ENCODE measurements at places on chromosomes 7 and 10.

DNA sequence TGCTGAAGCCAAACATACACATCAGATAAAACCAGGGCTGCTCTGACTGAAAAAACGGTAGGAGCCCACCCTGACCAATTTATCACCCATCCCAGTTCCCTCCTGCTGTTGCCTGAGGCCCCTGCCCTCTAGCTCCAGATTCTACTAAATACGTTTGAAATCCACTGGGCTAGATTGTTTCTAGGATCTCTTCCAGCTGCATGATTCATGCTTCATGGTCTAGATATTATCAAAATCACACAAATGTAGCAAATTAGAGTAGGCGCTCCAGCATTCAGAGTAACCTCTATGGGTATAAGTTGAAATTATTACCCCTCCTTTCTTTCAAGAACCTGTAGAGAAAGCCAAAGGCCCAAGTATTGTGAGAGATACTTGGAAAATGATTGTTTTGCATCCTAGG is 151.2 kb upstream of the FAM13C start:
- no peak for DNase-seq

- DNase-seq, result peak; percentile 53
These were observed 84.0 kb downstream of the ANLN start for GRCh38 chr7:36473454-36474282.

GRCh38 chr7:38950309-38950708 is 27.4 kb upstream of the POU6F2 start:
- DNase-seq, result no peak

- no peak for DNase-seq
These were observed 35.3 kb downstream of the CAPZA2 start for GRCh38 chr7:116897661-116898060.

DNA sequence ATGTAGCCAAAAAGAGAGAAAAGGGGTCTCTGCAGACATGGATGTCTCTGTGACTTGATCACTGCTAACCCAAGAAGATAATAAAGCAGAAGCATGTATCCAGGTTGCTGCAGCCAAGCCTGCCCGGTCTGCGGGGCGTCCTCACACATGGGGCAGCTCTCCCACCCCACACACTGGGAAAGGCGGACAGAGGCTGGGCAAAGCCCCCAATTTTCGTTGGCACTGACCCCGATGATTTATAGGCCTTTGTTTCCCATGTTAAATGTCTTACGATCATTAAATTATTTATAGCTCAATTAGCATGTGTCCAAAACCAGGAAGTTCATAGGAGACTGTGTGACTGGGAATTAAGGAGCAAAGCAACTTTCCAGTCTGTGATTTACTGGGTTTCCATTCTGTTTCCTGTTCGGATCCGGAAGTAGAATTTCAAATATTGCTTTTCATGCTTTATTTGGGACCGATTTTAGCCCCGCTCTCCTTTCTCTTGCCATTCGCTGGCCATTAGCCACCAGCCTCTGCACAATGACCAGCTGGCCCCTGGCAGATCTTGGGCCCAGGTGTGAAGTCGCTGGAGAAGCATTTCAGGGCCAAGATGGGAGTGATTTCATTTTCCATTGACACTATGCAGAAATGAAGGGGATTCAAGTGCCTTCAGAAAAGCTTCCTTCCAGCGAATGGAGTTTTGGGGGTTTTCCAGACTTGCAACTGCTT is 91.6 kb downstream of the EGFR start:
- no peak for DNase-seq

DNA sequence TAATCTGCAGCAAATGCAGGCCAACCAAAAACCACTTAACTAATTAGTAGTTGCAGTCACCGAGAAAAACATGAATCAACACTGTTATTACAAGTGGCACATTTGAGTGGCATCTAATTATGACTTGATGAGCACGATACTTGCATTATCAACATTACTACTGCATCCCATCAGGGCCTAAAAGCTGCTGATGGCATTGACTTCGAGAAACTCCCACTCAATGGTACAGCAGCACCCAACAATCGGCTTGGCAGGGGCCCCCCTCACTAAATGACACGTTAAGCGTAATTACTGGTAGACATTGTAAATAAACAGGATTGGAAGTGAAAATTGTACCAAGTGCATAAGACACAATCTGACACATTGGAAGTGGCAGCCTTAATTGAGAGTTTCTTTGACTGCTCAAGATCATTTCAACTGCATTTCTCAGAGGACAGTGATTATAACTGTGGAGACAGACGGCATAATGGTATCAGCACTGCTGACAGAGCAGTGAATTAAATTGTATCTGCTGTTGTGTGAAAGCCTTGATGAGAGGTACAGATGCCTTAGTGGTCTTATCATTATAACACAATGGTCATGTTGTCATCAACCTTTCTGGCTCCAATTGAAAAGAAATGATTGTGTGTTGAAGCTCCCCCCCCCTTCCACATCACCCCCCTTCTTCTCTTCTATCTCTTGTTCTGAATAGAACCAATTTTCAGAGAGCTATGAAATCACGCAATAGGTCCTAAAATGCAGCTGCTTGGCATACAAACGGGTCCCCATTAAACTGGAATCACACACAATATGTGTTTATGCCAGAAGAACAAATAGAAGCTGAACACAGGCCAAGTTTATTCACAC is 43.4 kb downstream of the SHTN1 start:
- DNase-seq, result no peak

DNA sequence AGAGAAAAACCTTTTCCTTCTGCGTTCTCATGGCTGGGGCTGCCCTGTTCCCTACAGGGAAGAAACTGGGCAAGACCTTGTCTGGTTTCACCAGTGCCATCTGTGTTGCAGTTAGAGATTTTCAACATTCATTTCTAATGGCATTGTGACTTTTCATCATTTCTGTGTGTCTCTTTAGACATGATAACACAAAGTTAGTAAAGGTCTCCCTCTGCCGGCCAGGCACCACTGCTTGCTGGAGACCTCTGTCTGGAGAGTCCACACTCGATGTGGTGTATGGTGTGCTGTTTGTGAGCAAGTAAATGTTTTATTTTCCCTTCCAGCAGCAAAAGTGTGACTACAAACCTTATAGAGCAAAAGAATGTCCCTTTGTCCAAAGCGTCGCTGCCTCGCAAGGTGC is 213.5 kb downstream of the PAXIP1 start:
- DNase-seq, result no peak

DNA sequence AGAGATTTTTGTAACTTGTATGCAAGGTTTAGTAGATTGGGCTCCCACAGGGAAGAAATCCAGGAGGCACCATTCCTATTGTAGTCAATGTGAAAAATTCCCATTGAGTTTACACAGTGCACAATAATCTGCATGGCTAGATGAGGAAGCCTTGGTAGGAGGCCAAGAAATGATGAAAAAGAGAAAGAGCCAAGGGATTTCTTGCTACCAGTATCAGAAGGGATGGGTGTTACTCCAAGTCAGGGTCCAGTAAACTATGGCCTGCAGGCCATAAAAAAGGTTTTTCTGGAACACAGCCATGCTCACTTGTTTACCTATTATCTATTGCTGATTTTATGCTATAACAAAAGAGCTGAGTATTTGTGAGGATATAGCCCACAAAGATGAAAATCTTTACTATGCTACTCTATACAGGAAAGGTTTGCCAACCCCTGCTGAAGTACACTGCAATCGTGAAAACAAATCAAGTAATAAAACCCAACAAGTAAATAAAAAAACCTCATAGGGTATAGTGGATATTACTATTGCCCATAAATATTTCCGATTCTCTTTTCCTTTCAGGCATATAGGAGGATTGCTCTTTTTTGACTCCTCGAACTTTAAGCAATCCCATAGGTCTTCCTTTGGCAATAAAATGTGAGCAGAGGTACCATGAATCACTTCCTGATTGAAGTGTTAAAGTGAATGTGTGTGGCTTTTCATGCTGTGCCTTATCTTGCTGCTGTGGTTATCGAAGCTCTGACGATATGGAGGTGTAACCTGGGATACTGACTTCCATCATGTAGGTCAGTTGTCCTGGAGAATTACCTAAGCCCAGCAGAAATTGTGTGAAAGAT is 256.3 kb upstream of the MAGI2 start:
- DNase-seq, result no peak

DNA sequence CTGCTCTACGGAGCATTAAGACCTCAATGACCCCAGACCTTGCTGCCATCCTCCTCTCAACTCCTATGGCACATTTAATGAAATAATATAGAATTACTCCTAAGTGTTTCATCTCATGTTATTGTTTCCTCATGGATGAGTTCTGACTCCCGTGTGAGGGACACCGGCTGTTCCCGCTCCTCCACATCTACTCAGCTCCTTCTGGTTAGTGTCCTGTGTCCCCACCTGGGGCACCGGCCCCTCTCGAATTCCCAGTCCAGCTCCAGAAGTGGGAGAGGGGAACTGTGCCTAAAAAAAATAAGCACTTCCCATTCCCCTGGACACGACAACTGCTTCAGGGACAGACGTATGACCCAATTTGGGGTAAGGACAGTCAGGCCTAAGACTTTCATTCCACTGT is 58.3 kb downstream of the PIP4K2A start:
- no peak for DNase-seq

DNA sequence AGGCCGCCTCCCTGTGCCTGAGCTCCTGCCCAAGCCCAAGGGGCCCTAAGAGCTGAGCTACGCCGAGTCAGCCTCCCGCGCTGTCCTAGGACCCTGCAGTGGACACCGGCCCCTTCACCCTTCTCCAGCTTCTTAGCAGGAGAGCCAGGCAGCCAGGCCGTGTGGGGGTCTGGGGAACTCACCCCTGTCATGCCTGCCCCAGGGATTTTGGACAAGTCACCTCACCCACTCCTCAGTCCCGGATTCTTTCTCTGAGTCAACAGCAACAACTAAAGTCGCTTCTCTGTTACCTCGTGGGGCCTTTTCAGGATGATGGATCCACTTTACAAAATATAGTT is 79.3 kb downstream of the MKI67 start:
- DNase-seq, result no peak

GRCh38 chr7:39923091-39923490 is 27.0 kb upstream of the CDK13 start:
- DNase-seq, result no peak

DNA sequence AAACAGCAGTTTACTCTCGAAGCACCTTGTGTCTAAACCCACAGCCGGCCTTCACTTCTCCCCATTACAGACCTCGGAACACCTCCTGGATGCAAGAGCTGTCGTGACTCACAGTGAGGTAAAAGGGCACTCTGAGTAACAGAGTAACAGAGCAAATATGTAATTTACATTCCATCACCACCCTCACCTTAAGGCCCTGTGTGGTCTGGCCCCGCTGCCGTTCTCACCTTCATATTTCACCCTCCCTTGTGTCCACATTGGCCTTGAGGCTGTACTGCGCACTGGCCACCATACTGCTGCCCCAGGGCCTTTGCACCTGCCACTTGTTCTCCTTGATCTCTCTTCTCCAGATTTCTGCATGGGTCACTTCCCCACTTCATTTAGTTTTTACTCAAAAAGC is 12.6 kb downstream of the FFAR4 start:
- no peak for DNase-seq

- DNase-seq, result no peak
These were observed 188.1 kb downstream of the SDHAF3 start for GRCh38 chr7:97305589-97305988.

GRCh38 chr10:78260680-78261079 is 227.0 kb downstream of the RPS24 start:
- DNase-seq, result no peak

GRCh38 chr7:142608630-142609428 is 140.4 kb upstream of the PRSS1 start:
- DNase-seq, result no peak

DNA sequence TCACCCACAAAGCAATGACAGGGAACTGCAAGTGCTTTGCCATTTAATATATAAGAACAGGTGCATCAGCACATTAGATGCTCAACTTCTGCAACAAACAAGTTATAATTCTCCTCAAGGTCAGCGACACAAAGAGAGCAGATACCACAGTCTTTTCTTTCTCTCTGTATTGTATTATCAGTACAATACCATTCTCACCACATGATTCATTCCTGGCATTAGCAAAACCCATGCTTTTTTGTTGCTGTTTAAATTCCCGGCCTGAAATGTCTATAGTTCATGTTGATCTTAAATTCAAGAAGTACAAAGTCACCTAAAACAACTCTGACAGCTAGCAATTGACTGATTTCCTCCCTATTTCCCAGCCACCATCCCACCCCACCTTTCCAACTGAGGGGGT is 111.8 kb upstream of the FEZF1 start:
- DNase-seq, result no peak

- DNase-seq, result no peak
These were observed 251.5 kb downstream of the LRMDA start for GRCh38 chr10:75682649-75683557.

- DNase-seq, result no peak
These were observed 94.2 kb downstream of the NRBF2 start for GRCh38 chr10:63227207-63227895.

DNA sequence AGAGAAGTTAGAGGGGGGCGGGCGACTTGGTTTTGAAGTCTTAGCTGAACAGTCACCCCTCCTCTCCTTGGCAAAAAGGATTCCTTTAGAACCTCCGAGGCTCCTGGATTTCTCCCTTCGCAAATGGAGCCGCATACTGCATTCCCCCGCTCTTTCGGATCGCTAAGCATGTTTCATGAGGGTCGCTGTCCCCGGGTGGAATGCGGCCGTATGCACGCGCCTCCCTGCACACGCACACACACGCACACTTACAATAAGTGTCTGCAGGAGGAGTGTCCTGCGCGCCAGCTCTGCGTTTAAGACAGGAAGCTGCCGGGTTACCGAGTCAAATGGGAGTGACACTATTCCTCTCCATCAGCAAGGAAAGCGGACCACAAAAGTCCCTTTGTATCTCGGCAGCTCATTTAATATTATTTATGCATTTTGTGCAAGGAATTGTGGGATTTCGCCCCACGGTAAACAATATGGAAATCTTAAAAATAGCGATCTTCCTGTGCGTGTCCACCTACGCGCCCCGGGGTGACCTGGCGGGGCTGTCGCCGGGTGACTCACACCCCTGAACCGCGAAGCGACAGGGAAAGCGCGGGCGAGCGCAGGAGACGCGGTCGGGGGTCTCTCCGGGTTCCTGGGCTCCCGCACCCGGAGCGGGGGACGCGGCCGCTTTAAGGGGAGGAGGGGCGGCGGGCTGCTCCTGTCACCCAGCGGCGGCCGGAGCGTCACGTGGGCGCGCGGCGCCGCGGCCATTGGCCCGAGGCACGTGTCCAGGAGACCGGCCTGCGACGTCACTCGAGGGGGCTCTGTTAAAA is 988 bp upstream of the EN2 start:
- DNase-seq, result peak; percentile 70

GRCh38 chr10:1737222-1738061 is at the start of gene ADARB2:
Gene ADARB2, minus strand, starts transcription at chr10:1737525.
- no peak for DNase-seq
